Neural progenitor cell (in vitro differentiated cells): ENCODE measurements at places on chromosomes 16 and 17.

DNA sequence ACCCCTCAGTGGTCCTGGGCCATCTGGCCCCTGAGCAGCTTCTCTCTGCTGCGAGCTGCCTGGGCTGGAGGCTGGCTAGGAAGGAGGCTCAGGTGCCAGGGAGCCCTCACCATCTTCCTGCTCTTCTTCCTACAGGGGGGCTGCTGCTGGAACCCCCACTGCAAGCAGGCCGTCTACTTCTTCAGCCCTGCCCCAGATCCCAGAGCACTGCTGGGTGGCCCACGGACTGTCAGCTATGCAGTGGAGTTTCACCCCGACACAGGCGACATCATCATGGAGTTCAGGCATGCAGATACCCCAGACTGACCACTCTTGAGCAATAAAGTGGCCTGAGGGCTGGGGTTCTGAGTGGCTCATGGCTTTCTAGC lies 46.1 kb downstream of the PRMT7 start:
- DNase-seq: no peak

- DNase-seq: no peak
These were observed 55.8 kb downstream of the MYH10 start for GRCh38 chr17:8574687-8575086.

- no peak for DNase-seq
These were observed 101.2 kb downstream of the MRTFB start for GRCh38 chr16:14172200-14172809.

- no peak for DNase-seq
These were observed 77.8 kb downstream of the WWP2 start for GRCh38 chr16:69839798-69840409.

DNA sequence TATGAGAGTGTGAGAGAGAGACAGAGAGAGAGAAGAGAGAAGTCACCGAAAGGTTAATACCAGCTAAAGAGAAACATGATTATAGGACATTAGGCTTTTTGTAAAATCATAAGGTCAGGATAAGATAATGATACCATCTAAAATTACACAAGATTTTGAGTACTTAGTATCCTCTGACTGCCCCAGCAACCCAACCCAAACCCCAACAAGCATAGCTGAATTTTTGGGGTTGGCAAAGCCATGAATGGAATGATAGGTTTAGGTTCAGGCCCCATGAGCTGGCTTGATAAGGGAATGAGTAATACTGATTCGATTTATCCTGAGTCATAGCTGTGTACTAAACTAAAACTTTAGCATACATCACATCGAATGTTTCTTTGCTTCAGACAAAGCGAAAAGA lies 259.5 kb downstream of the IRX3 start:
- no peak for DNase-seq

- DNase-seq: no peak
These were observed 22.6 kb downstream of the LRRC36 start for GRCh38 chr16:67349172-67349571.

DNA sequence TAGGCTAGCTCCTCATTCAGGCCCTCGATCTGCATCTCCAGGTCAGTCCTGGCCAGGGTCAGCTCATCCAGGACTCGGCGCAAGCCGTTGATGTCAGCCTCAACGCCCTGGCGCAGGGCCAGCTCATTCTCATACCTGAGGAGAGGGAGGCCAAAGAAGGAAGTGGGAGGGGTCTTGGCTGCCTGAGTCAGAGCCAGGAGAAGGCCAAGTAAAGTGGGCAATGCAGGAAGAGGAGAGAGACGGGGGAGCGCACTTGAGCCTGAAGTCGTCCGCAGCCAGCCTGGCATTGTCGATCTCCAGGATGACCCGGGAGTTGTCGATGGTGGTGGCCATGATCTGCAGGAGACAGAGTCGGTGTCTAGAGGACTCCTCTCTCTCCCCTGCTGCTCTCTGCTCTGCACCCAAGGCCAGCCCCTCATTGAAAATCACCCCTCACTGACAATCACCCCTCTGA lies 1.8 kb downstream of the KRT15 start:
- DNase-seq: no peak

DNA sequence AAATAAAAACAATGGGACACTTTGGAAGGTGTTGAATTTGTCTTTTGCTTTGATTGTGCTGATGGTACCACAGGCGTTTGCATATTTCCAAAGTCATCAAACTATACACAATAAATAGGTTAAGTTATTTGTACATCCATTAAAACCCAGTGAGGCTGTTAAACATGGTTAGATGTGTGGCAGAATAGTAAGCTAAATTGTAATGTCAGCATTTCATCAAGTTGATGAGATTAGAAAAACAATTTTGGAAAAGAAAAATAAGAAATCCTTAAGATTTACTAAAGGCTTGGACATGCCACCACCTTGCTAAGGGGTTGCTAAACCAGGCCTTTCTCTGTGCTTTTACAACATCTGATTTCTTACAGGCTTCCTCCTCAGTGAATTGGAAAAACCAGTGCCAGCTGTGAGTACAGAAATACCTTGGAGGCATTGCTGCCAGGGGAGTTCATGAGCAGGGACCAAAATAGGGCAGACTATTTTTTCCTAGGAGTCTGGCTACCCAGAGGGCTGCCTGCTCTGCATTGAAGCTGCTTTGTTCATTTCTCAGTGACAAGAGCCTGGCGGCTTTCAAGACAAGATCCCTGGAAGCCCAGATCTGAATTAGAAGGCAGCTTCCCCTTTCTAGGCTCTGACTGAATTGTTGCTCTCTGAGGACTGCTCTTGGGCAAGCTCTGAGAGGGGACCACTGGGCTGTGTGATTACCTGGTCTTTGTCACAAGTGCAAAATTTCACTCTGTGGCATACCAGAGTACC lies 43.4 kb upstream of the CA10 start:
- DNase-seq: peak; percentile 20

GRCh38 chr17:42075789-42076188 lies 22.5 kb downstream of the ZNF385C start:
- DNase-seq: no peak

DNA sequence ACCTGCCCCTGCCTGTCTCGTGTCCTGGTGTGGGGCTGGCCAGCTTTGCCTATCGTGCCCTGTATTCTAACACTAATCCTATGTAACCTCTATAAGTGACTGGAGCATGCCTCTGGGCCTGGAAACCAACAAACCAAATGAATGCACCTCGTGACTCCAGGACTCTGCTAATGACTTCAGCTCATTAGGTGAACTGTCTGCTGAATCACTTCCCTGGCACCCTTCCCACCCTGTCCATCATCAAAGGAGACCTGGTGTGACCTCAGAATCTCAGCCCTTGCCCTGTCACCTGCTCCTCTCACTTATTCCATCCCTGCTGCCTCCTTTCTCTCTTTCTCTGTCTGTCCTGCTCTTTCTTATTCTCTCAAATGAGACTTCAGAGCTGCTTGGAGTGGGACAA lies 322.4 kb downstream of the CBLN1 start:
- no peak for DNase-seq

DNA sequence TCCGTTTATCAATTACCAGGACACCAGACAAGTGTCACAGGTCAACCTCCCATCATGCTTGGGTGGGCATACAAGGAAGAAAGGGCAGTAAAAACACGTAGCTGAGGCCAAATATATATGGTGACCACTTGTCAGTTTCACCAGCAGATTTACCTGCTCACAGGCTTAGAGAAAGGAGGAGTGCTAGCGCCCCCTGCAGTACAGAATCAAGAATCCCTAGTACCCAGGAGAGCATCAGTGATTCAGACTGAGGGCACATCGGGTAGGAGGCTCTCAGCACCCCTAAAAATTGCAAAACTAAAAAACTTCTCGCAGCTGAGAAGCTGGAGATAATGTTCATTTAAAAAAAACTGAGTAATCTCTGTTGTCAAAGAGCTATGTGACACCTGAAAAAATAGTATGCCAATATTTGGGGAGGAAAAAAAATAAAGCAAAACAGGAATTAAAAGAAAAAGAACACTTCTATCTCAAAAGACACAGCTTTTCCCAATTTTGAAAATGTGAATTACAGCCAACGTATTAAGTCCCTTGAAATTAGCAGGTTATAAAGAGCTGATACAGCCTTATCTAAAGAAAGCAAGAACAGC lies 21.2 kb upstream of the MON1B start:
- peak; percentile 78 for DNase-seq

GRCh38 chr16:85903559-85903958 lies 4.6 kb downstream of the IRF8 start:
- DNase-seq: no peak

GRCh38 chr16:5776876-5777275 lies 679.3 kb upstream of the EEF2KMT start:
- DNase-seq: no peak

GRCh38 chr17:28528327-28529012 lies 22.3 kb downstream of the FOXN1 start:
- peak; percentile 71 for DNase-seq

DNA sequence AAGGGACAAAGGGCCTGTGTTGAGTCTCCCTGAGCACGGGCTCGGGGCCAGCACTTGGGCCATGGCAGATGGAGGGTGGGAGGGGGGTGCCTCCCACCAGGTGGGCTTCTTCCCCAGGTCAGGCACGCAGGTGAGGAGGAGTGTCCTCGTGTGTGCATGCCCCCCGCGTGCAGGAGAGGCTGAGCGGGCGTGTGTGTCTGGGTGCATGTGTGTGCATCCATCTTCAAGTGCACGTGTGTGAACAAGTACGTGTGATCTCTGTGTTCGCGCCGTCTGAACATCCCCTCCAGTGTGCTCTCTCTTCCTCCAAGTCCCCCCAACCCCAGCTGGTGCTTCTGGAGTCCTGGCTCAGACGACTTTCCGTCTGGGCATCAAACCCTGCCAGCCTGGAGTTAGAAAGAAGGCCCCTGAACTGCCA lies 2.7 kb upstream of the ZG16B start:
- DNase-seq: no peak

GRCh38 chr16:49491106-49491670 lies 117.6 kb downstream of the C16orf78 start:
- peak; percentile 30 for DNase-seq

DNA sequence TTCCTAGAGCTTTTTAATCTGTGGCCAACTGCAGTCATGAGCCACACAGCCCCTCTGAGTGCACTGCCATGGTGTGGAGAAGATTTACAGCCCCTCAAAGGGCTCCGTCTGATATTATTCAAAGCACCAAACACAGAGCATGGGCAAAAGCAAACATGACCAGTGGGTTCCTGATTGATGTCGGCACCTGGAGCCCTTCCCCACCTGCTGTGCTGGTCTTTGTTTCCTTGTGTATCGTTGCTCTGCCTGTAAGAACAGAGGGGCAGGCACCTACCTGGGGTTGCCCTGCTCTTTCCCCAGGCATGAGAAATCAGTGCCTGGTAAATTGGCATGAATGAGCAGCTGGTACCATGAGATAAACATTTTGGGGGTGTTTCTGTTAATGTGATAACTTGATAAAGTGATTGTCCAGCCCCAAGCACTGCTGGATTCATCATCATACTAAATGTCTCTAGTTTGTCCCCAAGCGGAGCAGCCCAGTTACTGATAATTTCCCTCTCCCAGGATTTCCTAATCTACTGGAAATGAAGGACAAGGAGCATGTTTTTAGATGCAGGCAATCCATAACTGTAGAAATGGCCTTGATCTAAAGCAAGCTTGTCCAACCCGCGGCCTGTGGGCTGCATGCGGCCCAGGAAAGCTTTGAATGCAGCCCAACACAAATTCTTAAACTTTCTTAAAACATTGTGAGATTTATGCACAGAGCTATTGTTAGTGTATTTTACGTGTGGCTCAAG lies 5.0 kb upstream of the SPIRE2 start:
- DNase-seq: peak; percentile 45

GRCh38 chr17:59668816-59669215 lies 38.4 kb downstream of the PTRH2 start:
- DNase-seq: no peak

GRCh38 chr16:54511222-54511731 lies 224.7 kb upstream of the IRX3 start:
- peak; percentile 36 for DNase-seq

DNA sequence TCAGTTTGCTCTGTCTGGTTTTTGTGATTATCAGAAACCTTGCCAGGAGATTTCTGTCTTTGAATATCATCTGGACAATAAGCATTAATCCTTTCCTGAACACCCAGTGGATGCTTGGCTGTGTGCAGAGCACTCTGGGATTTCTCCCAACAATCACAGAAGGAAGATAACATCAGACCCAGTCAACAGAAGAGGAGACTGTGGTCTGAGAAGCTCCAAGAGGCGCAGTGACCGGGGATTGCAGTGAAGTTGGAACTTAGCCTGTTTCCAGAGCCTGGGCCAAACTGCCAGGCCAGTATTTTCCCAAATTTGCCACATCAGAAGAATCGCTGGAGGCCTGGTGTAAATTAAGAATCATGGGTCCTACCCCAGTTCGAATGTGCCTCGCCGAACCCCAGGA lies 264.7 kb downstream of the C16orf95 start:
- DNase-seq: no peak

DNA sequence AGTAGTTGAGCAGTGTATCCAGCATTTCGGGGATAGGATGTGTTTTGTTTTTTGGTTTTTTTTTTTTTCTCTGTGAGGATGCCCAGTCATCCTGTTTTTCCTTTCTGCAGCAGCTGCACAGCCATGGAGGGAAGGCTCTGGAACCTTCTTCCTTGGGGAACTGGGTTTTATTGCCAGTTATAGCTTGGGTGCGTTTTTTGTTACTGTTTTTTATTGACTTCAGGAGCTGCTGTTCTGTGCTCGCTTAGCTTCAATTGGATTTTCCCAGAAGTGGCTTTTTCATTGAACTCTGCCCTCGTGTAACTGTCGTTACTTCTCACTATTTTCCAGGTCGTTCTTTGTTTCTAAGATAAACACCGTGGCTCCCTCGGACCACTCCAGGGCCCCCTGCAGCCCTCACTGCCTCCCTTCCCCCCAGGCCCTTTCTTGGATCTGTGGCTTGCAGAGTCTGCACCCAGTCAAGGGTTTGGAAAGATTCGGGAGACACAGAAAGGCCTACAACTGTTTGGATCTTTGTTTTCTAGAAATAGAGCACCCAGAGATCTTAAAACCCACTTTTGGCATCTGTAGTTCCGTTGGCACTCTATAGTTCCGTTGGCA lies 119.7 kb upstream of the CACNG5 start:
- DNase-seq: no peak

DNA sequence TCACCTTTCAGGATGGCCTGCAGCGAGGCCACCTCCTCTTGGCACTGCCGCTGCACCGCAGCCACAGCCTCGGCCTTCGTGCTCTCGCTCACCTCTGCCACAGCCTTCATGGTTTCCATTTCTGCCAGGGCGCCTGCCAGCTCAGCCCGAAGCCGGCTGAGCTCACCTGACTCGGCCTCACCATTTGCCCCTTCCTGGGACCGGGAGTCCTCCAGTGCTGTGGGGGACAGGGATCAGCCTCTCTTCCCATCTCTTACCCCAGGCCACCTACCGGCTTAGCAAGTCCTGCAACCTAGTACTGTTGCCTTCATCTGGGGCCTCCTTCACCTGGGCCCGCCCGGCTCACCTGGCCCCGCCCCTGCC lies 658 bp downstream of the RABEP2 start:
- DNase-seq: no peak

GRCh38 chr17:64339516-64340490 lies 50.9 kb downstream of the PECAM1 start:
- no peak for DNase-seq

DNA sequence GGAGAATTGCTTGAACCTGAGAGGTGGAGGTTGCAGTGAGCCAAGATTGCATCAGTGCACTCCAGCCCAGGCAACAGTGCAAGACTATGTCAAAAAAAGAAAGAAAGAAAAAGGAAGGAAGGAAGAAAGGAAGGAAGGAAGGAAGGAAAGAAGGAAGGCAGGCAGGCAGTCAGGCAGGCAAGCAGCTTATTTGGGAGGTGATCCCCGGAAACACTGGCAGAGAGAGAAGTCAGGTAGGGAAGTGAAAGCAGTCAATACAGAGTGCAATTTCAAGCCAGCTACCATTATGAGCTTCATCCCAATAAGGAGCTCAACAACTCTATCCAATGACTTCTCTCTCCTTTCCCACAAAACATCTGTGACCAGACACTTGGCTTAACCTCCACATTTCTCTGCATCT lies 83.0 kb upstream of the TBC1D3K start:
- DNase-seq: no peak

- no peak for DNase-seq
These were observed 4.5 kb downstream of the NTHL1 start for GRCh38 chr16:2042986-2043666.
